ENCODE measurements at places on chromosomes 3 and 15.

DNA sequence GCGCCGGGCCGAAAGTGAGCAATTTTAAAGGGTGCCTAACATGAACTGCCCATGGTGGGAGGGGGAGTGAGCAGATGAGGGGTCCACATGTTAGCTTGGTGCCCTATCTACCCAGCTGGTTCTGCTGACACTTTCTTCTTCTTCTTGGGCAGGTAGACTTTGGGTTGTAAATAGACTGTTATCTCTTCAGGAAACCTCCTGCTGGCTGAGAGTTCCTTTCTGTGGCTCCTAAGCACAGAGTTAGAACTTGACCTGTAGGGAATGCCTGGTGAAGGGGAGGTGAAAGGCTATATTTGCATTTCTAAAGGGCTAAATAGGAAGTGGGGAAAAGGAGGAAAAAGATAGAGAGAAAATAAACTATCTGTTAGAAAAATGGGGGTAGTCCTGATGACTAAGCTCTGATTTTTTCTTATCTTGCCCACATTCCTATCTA is 521.4 kb upstream of the TGFBR2 start:
- no peak for DNase-seq

DNA sequence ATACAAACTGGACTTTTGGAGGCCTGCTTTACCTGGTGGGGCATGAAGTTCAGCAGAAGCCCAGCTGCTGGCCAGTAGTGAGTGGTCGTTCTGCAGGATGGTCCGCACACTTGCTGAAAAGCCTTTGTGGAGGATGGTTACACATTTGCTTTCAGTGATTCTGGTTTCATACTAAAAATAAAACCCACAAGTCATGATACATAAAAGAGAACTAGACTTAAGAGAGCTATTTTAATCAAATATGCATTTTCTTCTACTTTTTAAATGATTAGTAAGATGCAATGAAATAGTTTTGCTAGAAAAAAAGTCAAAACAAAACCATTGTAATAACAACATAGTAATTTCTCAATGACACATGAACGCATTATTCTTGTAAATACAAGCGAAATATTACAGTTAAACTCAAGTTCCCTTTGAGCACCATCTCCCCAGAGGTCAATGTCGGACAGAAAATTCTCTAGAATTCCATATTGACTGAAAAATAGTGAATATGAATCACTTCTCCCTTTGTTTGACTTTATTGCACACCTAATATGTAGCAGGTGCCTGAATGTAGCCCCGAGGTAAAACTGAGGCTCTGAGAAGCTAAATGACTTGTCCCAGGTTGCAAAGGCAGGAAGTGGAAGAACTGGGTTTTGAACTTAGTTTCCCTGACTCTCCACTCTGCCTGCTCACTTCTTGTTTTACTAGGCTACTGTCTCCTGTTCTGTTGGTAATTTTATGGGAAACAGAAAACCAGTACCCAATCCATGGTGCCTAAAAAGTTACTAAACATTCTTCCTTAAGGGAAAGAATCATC is 8.3 kb downstream of the IL5RA start:
- DNase-seq: no peak

DNA sequence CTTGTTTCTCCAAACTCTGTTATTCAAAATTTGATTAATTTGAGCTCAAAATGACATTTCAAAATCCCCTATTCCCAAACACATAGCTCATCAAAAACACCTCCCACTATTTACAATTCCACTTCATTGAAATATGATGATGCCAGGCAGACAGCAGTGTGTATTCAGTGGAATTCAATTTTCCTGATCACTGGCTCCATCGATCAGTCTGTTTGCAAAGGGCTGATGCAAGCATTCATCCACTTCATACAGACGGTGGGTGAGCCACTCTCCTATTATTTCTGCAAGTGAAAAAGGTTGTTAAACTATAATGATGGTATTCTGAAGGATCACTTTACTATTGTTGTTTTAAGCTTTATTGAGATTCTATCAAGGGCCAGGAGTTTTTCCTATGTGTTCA is 90.7 kb downstream of the RTP4 start:
- DNase-seq: no peak

DNA sequence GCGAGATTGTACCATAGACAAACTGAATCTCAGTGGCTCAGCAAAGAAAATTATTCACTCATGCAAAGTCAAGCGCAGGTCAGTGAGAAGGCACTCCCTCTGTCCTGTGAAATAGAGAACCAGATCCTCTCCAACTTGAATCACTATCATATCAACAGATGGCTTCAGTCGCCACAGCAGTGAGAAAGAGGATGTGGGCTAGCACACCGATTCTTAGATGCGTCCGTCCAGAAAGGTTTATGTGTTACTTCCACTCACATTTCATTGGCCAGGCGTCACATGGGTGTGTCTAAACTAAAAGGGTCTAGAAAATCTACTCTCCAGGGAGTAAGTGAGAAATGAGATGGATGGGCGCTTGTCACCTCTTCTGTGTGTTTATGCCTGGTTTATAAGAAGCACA is 141.6 kb upstream of the KBTBD8 start:
- peak; percentile 5 for DNase-seq

- no peak for DNase-seq
These were observed 256.7 kb upstream of the KCNH8 start for GRCh38 chr3:18891641-18892040.

GRCh38 chr3:176579711-176580185 is 617.5 kb downstream of the TBL1XR1 start:
- no peak for DNase-seq

- DNase-seq: no peak
These were observed 943.8 kb downstream of the VGLL3 start for GRCh38 chr3:86047161-86047560.

DNA sequence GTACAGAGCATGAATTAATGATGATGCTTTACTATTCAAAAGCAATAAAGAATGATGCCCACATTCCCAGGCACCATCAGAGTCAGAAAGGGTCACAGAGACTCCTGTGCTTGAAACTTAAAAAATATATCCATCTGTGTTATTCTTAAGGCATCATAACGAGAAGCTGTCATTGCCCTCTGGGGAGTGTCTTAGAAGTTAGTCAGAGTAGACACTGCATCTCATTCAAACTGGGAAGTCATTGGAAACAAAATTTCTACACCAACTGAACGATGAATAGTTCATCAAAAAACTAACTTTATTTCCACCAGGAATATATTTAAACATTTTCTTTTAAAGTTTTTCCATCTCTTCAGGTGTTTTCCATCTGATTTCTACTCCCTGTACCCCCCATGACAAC is 122.9 kb downstream of the RFTN1 start:
- no peak for DNase-seq

- DNase-seq: no peak
These were observed 18.5 kb downstream of the TTC23 start for GRCh38 chr15:99230867-99231266.

DNA sequence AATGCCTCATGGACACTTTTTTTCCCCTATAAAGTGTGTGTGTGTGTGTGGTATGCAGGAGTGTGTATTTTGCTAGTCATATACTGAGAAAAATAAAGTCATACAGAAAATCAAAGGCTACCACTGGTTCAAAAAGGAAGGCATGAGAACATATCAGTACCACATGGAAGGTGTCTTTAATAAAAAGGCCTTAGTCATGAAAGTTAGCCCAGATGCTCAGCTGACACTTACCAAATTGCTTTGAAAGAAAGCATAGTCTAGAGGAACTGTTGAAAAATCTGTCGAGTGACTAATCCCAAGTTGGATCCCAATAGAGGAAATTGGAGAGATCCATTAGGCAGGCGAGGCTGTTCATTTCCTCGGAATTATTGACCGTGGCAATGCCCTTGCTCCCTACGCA is 432.9 kb upstream of the CFAP20DC start:
- no peak for DNase-seq
